ENCODE measurements at places on chromosomes 6 and 20. TPM values are rescaled to one million over a fixed set of nuclear protein-coding genes. Genes with fewer than 3 reads are reported as not detected.

DNA sequence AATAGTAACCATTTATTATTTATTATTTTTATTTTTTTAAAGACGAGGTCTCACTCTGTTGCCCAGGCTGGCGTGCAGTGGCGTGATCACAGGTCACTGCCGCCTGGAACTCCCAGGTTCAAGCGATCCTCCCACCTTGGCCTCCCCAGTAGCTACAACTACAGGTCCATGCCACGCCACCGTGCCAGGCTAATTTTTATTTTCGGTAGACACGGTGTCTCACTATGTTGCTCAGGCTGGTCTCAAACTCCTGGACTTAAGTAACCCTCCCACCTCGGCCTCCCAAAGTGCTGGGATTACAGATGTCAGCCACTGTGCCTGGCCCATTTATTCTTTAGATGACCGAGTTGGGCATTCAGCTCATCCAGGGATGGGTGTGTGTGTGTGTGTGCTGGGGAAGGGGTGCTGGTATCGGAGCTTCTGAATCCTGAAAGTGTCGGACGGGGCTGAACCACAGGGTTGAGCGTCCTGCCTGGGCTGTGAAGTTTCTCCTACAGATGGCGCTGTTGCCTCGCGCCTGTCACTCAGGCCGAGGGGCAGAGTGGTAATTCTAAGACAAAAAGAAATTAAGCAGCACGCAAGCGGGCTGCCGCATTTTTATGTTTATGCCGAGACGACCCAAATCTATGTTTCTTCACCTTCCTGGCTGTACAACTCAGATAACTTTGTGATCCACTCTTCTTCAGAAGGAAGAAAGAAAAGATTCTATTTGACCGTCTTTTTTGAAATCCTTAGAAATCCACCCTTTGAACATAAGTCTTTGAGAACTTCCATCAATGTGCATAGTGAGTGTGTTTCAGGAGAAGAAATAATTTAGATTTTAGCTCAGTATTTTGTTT, 252.8 kb downstream of the CDH26 start:
- peak; percentile 67 for DNase-seq

The CST5 gene
- polyA plus RNA-seq = not detected

DNA sequence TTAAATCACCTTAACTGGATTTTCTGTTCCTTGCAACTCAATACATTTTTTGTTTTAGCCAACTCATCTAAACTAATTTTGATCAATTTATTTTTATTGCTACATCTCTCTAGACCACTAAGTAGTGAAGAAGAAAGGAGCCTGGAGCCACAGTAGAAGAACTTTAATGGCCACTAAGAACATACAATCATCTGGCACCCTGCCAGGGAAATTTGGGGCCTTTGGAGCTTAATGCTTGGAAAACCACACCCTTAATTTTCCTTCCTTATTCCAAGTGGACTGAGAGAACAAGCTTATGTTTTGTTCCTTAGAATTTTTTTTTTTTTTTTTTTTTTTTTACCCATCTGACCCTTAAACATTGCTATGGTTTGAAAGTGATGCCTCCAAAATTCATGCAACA, 12.0 kb upstream of the GMDS start:
- no peak for DNase-seq

The COL9A3 gene
- polyA plus RNA-seq = 0.25 TPM

DNA sequence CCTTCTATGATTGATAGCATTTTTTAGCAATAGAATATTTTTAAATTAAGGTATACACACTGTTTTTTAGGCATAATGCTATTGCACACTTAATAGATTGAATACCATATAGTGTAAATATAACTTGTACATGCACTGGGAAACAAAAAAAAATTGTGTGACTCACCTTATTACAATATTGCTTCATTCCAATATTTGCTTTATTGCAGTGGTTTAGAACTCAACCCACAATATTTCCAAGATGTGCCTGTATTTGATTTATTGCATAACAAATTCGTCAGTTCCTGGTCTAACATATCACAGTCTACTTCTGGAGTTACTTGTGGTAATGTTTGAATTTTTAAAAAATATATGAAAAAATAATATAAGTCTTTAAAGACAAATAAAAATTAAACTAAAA, 41.9 kb upstream of the DEFB112 start:
- peak; percentile 11 for DNase-seq

DNA sequence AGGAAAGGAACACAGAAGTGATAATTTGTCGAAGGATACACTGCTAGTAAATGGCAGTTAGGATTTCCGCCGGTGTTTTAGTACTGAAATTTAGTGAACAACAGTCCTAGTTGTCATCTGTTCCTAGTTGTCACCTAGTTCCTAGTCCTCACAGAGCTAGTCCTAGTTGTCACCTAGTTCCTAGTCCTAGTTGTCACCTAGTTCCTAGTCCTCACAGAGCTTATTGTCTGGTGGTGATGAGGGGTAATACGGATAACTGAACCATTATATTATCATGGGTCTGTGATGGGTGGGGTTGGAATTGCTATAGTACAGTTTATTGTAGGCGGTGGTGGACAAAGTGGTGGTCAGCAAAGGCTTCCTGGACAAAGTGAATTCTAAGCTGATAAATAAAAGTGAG, 1.8 kb downstream of the SNRNP48 start:
- DNase-seq = no peak

DNA sequence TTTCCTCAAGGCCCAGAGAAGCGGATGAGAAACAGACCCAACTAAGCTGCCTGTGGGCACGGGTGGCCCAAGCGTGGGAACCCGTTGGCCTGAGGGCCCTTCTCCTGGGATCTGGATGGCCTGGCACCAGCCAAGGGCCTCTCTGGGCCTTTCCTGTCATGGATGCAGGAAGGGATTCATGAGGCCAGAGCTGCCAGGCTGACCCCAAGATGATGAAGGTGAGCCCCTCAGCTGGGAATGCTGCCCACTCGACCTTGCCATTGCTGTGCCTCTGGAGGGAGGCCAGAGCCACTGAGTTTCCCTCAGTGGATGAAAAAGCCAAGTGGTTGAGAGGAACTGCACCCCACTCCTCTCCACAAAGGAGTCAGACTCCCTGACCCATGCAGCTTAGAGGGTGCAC, 171.2 kb downstream of the VEGFA start:
- DNase-seq = no peak

GRCh38 chr6:165971202-165971601, 196.4 kb downstream of the TBXT start:
- DNase-seq = no peak

The JPH2 gene
- polyA plus RNA-seq = 1.8 TPM

DNA sequence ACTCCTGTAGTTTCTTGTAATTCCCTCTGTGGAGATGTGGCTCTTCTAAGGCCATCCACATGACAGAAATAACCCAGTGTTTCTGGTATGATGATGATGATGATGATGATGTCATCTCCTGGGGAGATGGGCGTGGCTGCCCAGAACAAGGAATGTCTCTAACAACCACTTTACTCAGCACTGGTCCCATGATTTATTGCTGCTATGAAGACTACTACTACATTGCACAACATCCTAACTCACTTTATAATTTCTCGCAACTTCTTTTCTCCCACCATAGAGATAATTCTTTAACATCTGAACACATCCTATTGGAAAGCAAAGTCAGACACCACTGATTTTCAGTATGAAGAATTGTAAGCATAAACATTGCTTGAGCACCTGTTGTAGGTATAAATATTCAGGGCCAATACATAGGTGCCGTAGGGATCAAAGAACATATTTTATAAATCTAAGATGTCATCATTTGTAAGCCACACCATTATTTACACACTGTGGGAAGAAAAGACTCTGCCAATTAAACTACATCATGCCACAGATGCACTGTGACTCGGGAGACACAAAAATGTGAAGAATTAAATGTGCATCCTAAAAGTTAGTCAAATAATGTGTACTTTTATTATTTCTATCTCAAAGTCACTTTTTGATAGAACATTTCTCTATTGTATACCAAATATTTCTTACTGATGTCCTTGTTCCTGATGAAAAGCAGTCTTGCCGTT, 6.4 kb downstream of the TPMT start:
- peak; percentile 92 for DNase-seq

DNA sequence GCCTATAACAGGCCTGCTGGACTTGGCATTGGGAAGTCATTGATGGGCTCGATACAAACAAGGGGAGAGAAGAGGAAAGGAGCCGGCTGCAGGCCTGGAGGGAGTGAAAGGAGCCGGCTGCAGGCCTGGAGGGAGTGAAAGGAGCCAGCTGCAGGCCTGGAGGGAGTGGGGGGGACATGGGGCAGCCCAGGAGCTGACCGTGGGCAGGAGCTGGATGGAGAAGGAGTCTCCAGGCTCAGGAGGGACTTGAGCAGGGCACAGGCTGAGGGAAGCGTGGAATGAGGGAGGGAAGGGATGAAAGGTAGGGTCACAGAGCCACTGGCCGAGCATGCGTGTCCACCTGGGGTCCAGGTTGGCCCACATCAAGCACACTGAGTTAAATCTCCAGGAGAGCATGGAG, 32.0 kb downstream of the RPP40 start:
- DNase-seq = no peak

The NRSN1 gene
- polyA plus RNA-seq = not detected

DNA sequence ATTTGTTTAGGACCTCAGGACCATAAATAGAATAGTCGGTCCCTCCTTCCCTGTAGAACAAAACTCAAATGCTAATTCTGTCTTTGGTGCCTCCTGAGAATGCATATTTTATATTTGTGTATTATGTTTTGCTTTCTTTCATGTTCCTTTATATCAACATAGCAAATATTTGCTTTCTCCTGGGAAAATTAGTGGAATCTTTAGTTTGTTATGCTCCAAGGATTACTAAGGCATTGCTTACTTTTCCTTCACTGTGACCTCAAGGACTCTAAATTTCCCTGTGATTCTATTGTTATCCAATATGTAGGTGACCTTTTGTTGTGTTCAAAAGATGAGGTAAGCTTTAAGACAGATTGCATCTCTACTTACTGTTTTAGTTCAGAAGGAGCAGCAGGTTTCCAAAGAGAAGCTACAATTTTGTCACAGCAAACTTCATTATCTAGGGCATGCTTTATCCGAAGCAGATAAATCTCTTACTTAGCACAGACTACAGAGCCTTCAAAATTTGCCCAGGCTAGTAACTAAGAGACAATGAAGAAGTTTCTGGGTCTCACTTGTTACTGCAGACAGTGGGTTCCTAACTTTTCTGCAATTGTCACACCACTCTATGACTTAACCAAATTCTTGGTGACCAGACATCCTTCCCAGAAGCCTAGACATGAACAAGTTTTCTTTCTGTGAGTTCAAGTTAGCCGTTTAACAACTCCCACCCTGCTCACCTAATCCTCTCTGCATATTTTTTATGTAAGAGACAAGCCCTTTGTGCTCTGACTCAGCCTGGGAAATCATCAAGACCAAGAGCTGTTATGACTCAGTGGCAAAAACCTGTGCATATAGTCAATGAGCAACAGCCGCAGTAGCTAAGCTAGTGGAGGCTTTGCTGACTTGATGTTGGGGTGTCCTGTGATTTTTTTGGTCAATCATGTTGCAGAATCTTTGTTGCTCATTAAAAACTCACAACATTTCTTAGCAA, 378.8 kb downstream of the QKI start:
- DNase-seq = peak; percentile 83

The TP53TG5 gene
- polyA plus RNA-seq = 0.55 TPM

DNA sequence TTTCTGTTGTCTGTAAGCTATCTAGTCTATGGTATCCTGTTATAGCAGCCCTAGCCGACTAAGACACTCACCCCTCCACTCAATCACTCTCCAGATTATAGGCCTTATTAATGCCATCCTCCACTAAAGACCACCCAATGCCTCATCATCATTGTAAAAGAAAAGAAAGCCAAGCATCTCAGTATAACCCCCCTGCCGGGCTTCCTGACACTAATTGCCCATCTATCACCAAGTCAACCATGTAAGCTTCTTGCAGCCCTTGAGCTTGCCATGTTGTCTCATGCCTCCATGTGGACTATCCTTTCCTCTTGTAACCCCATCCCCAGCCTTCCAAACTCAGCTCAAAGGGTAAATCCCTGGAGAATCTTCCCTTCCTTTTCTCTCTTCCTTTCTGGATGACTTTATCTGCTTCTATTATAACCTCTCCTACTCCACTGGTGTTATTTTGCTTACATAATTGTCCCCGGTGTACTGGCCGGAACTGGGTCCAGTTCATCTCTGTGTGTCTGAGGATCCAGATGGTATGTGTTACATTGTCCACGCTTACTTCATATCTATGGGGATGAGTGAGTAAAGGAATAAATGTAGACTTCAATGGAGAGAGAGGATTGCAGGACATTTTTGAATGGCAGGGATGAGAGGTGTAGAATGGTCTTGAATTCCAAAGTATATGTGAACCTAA, 202.9 kb upstream of the SOX4 start:
- no peak for DNase-seq

The PSMA7 gene
- polyA plus RNA-seq = 488 TPM

The RAB44 gene
- not detected for polyA plus RNA-seq

The MATN4 gene
- not detected for polyA plus RNA-seq

- DNase-seq = peak; percentile 98
Observed at GRCh38 chr6:90369024-90369519, 72.4 kb upstream of the BACH2 start.

DNA sequence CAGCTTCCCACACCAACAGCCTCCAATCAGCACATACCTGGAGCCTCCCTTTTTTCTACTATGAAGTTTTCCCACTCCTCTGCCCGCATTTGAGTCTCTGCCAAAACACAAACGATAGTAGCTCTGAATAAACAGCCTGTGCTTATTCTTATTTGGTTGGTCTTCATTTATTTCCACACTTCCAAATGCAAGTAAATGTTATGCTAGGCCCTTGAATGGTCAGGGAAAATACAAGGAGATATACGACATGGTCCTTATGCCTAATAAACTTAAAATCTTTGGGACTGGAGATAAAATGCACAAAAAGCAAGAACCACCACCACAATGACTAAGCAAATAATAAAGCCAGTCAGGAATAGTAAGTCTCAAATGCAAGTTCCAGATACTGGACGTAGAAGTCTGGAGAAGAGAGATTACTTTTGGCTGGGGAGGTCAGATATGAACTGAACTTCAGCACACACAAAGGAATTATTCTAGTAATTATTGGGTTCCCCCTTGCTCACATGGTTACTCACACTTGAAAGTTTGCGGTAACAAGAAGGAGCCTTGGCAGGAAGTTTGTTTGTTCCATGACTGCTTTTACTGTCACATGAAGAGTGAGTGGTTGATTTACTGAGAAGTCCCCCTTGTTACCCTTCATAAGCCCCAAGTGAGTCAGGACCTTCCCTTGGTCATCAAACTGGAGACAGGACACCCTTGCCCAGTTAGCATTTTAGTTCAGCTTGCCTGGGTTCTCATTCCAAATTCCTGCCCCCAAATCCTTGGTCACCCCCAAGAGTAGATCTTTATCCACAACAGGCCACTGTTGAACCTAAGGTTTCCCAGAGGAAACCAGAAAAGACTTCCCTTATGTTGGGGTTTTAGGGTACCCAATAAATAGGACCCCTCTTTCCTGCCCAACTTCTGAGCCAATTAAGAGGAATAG, 511.2 kb upstream of the JARID2 start:
- DNase-seq = peak; percentile 92

The HBS1L gene
- polyA plus RNA-seq = 85.0 TPM

- no peak for DNase-seq
Observed at GRCh38 chr6:152309006-152309405, 328.2 kb downstream of the SYNE1 start.

The CLPSL2 gene
- not detected for polyA plus RNA-seq

The CDH4 gene
- 1.2 TPM for polyA plus RNA-seq

The SIRPB1 gene
- polyA plus RNA-seq = not detected

- peak; percentile 46 for DNase-seq
Observed at GRCh38 chr6:26122402-26122792, 35.2 kb downstream of the HFE start.

GRCh38 chr20:57998276-57998675, 230.2 kb downstream of the ANKRD60 start:
- no peak for DNase-seq

The RAET1G gene
- 15.8 TPM for polyA plus RNA-seq

Measured in GM23248 (cell line).